ENCODE measurements at places on chromosomes 5 and 9.

DNA sequence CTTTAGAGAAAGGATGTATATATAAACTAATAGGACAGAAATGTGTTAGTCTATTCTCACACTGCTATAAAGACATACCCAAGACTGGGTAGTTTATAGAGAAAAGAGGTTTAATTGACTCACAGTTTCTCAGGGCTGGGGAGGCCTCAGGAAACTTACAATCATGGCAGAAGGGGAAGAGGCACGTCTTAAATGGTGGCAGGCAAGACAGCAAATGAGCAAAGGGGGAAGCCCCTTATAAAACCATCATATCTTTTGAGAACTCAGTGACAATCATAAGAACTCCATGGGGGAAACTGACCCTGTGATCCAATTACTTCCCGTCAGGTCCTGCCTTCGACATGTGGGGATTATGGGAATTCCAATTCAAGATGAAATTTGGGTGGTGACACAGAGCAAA is 8.8 kb upstream of the RICTOR start:
- DNase-seq = no peak

DNA sequence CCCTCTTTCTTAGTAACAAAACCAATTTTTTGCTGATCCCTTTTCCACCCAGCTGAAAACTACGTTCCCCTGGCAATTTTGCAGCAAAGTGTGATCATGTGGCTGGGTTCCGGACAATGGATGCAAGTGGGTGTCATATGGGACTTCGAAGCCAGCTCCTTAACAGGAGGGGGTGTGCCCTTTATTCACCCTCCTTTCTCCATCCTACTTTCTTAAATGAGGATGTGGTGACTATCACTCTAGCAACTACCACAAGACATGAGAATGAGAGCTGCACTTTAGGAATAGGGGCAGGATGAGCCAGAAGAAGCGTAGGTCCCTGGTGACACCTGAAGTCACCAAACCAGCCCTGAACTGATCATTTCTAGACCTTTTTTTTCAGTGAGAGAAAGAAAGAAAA is 58.9 kb downstream of the IRF1 start:
- no peak for DNase-seq

DNA sequence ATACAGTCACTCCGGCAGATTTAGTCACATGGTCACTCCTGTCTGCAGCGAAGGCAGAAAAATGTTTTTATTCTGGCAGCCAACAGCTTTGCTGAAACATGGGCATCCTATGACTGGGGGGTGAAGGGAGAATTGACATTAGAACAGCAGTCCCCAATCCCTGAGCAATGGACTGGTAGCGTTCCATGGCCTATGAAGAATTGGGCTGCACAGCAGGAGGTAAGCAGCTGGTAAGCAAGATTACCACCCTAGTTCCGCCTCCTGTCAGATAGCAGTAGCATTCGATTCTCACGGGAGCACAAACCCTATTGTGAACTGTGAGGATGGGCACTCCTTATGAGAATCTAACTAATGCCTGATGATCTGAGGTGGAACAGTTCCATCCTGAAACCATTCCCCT is 93.1 kb upstream of the FTMT start:
- no peak for DNase-seq

DNA sequence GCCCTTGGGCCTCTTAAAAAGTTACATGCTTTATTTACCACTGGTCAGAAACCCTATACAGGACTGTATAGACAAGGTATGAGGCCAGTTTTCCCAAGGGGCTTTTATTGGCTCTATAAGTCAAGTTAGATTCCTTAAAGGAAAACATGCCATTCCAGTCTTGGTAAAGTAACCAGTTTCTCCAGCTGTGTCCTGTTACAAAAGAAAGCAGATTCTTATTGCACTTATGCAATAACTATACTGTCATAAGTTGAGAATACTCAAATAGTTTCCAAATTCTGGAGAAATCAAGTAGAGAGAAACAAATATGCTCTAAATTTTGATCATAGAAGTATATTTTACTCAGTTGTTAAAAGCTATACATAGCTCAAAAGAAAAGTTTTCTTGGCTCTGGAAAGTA is 47.2 kb downstream of the PTGS1 start:
- no peak for DNase-seq

DNA sequence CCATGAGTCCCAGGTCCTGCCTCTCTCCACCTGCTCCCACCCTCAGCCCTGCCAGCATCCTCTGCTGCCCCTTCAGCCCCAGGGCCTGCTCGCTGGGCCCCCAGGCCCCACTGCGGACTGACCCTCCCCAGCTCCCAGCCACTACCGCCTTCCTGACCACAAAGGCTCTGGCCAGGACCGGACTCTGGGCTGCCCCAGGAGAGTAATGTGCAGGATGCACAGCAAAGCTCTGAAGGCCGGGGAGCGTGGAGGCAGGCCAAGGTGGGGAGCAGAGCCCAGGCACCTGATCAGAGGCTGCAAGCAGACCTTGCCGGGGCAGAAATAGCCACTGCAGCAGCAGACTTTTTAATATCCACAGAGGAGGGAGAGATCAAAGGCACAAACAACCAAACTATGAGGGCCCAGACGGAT is 27.9 kb downstream of the IPPK start:
- no peak for DNase-seq

DNA sequence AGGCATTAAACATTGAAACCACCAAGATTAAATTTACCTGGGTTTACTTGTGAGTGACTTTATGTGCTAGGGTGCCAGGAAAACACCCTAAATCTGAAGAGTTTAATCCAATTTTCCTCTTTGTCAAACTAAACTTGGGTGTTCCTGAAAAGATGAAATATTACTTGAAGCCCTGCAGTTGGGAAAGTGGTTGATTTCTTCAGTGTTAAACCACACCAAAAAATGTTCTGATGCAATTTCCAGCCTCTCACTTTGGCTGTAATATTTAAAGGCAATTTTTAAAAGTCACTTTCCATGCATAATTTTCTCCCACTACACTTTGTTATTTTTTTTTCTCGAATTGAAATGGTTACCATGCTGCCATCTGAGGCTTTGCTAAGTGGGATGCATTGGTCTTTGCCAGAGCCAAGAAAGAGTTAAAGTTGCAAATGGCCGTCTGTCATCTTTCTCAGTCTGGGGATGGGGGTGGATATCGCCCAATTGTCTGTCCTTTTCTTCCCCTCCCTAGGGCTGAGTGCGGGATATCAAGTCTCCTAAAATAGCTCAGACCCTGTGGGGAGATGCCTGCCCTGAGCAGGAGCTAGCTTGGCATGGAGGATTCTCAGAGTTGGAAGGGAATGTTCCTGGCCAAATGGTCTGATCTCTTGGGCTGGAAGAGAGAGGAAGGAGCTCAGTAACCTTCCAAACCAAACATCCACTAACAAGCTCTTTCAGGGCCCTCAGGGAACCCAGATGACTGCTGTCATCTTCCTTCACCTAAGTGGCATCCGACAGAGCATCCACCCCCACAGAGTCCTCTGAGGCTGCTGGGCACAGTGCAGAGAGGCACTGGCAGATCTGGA is 13.6 kb upstream of the SHB start:
- DNase-seq = no peak

- no peak for DNase-seq
Observed at GRCh38 chr5:169036079-169036805, 264.7 kb downstream of the SLIT3 start.

- DNase-seq = no peak
Observed at GRCh38 chr5:116521173-116521872, 53.3 kb downstream of the SEMA6A start.

DNA sequence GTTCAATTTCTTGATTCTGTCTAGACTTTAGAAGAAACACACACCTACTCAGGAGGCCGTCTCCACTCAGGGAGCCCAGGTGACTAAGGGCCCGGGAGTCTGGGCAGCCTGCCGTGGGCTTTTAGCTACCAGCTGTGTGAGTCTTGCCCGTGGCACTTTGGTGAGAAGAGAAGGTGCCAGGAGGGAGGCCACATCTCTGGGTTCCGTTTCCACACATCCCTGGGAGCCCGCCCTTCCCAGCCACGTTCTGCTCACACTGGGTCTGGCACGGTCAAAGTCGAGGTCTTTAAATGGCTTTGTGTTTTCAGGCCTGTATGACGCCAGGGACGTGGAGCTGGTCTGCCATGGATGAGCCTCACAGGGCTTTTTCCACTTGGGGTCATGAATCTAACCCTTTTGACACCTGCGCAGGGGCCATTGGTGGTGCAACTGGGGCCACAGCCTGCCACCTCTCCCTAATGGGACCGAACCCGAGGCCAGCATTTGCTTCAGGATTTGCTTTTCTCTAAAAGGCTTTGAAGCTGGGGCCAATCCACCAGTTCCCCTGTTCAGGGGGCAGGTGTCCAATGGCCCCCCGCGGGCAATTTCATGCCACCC is 17.2 kb upstream of the FCN2 start:
- no peak for DNase-seq

DNA sequence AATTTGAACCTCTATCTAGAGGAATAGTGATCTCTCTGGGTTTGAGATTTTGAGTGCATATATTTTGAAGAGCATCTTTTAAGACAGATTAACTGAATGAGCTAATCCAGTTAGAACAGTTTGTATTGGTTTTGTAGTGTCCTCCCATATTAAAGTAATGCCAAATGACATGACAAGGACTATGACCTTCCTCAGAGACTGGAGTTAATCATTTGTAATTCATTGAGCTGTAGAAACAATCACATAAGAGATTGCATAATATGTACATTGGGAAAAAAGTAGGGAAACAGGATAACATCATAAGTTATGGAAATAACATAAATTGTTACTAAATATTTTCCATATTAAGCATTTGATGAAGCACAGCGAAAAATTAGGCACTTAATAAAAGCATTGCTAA is 45.8 kb upstream of the PRDM9 start:
- no peak for DNase-seq

- DNase-seq = peak; percentile 32
Observed at GRCh38 chr9:29691758-29692407, 2118.6 kb upstream of the C9orf72 start.

DNA sequence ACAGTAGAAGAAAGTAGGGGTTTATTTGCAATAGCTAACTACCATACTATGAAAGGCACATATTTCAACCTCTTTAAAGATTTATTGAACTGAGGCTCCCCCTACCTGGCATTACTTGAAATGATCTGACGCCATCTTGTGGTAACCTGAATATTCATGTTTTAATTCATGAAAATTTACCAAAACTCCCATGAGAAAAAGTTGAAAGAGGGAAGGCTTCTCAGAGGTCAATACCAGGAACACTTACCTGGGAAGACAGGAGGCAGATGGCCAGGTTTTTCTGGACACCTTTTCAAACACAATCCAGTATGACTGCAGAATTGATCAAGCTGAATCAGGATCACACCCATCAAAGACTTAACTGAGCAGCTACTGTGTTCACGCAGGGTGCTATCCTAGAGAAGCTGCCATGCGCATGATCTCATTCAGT is 9.4 kb downstream of the PRELID2 start:
- DNase-seq = peak; percentile 63

DNA sequence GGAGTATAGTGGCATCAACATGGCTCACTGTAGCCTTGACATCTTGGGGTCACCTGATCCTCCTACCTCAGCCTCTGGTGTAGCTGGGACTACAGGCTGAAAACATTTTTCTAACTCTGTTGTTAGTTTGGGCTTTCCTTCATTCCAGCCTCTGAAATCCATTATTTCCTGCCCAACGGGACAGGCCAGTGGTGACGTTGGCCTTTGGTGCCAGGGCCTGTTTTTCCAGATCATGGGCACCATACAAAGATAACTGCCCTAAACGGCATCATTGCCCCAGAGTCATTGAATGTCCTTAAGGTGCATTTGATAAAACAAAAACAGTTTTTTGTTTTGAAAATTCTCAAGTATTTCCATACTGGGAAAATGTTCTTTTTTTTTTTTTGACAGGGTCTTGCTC is 32.1 kb downstream of the PIK3R1 start:
- DNase-seq = no peak

DNA sequence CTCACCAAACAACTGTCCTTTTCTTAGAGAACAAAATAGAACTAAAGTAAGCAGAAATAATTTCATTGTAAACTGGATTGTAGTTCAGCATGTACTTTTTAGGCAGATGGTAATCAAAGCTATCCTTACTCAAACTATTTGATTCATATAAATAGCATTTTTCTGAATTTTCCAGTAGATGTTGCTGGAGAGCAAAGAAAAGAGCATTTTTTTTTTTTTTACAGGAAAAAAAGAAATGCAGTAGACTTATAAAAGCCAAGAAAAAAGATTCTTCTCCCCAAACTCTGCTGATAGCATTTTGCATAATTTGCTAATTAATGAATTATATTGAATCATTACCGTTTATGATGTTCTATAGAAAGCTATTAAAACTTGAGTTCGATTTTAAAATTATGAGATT is 715.3 kb upstream of the WWC1 start:
- no peak for DNase-seq

GRCh38 chr9:126164796-126165525 is 161.7 kb upstream of the MVB12B start:
- no peak for DNase-seq

DNA sequence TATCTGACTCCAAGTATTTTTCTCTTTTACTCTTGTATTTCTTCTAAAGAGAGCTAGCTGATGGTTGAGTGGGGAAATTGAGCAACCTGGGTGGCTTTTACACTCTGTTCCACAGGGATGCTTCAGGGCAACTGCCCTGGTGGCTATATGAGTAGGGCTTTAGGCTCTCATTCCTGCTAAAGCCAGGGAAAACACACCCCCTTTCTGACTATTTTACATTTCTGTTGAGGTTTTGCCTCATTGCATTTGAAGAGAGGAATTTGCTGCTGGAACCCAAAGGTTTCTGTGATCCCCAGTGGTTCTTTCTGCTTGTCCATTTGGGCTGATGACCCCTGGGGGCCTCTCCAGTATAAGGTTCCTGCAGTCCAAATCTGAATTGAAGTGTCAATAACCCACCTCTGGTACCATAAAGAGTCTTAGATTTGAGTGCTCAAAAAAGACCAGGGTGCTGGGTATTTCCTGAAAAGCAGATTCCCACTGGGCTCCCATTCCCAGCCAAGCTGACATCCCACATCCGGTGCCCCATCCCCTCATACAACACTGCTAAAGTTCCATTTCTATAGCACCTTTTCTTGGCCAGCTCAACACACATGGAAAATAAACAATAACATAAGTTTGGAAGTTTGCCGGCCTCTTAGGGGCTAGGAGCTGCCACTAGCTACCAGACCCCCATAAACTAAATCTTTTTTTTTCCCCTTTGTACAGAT is 59.5 kb downstream of the PAPPA start:
- DNase-seq = no peak

- no peak for DNase-seq
Observed at GRCh38 chr9:34510497-34511468, 12.0 kb downstream of the ENHO start.

All from EL (cell line).